ENCODE measurements at places on chromosomes 4 and X. TPM values are rescaled to one million over a fixed set of nuclear protein-coding genes. Genes with fewer than 3 reads are reported as not detected.

AR gene
- total RNA-seq = 9.7 TPM

PHKA1 gene
- 4.0 TPM for total RNA-seq

MAMLD1 gene
- total RNA-seq = 2.6 TPM

TMPRSS11B gene
- not detected for total RNA-seq

GPR78 gene
- total RNA-seq = not detected

MAGEE2 gene
- 0.19 TPM for total RNA-seq

TMEM47 gene
- total RNA-seq = 19.2 TPM

MAGEA11 gene
- 0.13 TPM for total RNA-seq

FGB gene
- total RNA-seq = not detected

LPAR4 gene
- total RNA-seq = 0.34 TPM

DNA sequence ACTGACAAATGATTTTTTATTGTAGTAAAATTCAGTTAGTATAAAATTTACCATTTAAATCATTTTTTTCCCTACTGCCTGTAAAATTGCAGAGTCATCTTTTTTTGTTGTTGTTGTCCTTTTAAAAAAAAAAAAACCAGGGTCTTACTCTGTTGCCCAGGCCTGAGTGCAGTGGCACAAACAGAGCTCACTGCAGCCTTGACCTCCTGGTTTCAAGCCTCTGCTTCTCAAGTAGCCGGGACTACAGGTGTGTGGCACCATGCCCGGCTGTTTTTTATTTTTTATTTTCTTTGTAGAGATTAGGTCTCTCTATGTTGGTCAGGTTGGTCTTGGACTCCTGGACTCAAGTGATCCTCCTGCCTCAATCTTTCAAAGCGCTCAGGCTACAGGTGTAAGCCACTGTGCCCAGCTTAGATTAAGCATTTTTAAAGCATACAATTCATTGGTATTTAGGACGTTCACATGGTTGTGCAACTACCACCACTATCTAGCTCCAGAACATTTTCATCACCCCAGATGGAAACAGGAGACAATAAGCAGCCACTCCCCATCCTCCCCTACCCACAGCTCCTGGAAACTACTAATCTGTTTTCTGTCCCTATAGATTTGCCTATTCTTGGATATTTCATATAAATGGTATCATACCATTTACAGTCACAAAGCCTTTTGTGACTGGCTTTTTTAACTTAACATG lies 59.7 kb upstream of the PGRMC2 start:
- no peak for DNase-seq

DNA sequence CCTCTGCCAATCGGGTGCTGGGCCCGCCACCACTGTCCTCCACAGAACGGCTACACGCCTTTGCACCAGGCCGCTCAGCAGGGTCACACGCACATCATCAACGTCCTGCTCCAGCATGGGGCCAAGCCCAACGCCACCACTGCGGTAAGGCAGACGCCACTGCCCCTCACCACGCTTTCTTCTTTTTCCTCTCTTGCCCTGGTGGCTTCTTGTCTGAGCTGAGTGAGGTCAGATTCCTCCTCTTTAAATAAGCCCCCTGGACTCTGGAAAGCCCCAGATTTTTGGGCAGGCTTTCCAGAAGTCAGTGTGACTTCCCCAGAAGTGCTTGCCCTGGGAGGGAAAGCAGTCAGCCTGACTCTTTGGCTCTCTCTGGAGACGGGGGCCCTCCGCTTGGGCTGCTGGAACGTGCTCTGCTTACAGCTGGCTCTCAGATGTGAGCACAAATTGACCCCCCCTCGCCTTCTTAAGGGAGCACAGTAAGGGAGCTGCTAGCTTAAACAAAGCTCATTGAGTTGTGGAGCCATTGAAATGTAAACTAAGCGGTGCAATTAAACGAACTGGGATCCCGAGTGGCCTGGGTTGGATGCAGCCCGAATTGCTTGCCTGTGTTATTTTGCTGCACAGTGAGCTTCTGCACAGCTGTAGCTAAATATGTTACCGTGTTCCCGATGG lies 243.1 kb downstream of the ANK2 start:
- DNase-seq = no peak

GRCh38 chr4:19944806-19945205 lies 306.9 kb upstream of the SLIT2 start:
- no peak for DNase-seq

GRCh38 chr4:71338846-71339593 lies at the start of gene SLC4A4:
TSS of gene SLC4A4 (plus strand) at chr4:71339020.
- no peak for DNase-seq

DNA sequence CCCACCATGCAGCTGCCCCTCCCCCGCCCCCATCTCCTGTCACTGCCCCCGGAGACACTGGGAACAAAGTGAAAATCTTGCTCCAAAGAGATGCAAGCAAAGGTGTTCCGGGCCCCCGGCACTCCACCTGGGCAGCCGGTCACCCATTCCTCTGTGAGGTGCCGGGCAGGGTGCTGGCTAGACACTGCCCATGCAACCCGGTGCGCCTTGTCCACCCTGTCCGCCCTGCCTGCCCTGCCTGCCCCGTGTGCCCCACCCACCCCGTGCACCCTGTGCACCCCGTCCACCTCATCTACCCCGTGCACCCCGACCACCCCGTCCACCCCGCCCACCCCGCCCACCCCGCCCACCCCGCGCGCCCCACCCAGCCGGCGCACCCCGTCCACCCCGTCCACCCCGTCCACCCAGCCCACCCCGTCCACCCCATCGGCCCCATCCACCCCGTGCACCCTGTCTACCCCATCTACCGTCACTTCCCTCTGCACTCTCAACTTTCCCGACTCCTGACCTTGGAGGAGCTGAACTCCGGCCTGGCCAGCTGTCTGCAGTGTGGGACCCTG lies 31.9 kb upstream of the FGFR3 start:
- no peak for DNase-seq

DNA sequence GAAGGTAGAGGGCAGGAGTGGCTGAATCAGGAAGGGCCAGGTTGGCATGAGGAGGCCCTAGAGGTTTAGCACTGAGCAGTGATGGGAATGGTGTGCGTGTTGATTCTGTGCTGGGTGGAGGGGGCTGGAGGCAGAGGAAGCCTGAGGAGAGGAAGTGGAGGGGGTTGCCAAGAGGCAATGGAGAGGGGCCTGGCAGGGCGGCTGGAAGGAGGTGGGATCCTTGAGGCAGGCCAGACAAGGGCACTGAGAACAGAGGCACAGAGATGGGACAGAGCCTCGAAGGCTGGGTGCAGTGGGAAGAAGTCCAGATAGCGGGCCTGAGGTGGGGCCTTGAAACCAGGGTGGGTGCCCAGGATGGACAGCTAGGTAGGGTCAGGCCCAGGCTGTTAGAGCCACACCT lies 24.3 kb downstream of the SH3BP2 start:
- DNase-seq = no peak

DNA sequence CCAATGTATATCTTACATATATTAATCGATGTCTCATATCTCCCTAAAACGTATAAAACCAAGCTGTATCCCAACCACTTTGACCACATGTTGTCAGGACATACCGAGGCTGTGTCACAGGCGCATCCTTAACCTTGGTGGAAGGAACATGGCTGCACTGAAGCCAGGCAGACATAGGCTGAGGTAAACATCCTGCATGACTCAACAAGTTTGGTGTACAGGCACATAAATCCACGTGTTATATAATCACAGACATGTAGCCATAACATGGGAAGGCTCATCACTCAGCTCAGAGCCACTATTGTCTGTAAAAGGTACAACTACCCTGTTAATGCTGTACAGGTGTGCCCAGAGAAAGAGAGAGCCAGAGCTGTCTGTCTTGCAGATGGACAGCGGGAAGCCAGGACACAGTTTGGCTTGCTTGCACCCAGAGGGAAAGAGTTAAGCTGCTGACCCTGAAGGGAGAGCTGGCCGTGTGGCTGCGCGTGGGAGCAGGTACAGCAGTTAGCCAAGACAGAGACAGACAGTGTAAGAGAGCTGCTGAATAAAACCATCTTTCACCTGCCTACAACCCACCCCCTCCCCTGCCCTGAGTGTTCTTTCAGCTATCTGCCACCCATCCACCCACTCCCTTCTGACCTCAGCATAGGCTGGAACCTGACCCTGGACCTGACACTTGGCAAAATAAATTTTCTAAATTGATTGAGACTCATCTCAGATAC lies 22.3 kb upstream of the ZBTB33 start:
- no peak for DNase-seq

GRCh38 chr4:39658756-39659155 lies 20.1 kb upstream of the SMIM14 start:
- no peak for DNase-seq

GRCh38 chr4:88017516-88018297 lies 10.3 kb downstream of the PKD2 start:
- no peak for DNase-seq

All from lower leg skin (tissue), 4 donors.